Naive thymus-derived CD8-positive, alpha-beta T cell (primary cell): ENCODE measurements at places on chromosomes 3 and 15. TPM values are rescaled to one million over a fixed set of nuclear protein-coding genes. Genes with fewer than 3 reads are reported as not detected.

DNA sequence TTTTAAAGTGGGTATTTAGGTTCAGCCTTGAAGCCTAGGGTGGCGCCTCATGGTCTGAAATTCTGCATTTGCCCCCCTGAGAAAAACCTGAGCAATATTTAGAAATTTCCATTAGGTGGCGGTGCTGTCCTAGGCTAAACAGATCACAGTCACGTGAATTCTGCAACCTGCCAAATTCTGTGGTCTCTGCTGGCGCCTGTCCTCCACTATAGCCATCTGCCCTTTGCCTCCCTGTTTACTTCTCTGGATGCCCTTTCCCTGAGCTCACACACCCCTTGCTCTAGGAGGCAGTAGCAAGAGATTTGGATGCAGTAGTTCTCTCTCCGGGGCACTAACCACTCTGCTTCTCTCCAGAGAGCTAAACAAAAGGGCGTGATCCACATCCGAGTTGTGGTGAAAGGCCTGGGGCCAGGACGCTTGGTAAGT lies 9.1 kb downstream of the MRPS11 start:
- peaks cover 66% of the 10 kb centered on the region for H3K36me3 ChIP-seq
- no peak overlapping the region for H3K4me3 ChIP-seq
- no peak overlapping the region for H3K27ac ChIP-seq
- H3K27me3 ChIP-seq = no peaks in the 10 kb centered on the region
- no peaks in the 10 kb centered on the region for H3K4me1 ChIP-seq

- no peak overlapping the region for H3K27ac ChIP-seq
- H3K36me3 ChIP-seq = no peaks in the 10 kb centered on the region
- H3K27me3 ChIP-seq = peaks cover 9% of the 10 kb centered on the region
- no peak for DNase-seq
- H3K4me3 ChIP-seq = no peak overlapping the region
Measured at GRCh38 chr3:180284331-180285110, 247.8 kb upstream of the PEX5L start.

DNA sequence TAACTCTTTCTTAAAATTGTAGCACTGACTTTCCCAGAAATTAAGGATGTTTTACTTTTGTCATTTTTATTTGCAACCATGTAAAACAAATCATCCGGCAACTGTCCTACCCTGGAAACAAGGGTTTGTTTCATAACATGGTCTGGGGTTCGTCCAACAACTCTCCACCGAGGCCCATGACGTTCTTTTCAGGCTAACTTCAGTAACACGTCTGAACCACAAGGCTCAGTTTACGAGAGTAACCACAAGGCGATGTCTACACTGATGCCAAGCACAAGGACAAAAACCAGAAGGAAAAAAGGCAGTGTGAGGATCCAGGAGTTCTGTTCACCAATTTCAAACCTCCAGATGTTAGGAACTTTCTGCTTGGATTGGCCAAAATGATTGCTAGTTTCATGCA lies 546.1 kb downstream of the NTRK3 start:
- H3K27ac ChIP-seq = no peak overlapping the region
- H3K36me3 ChIP-seq = no peaks in the 10 kb centered on the region
- H3K4me1 ChIP-seq = no peaks in the 10 kb centered on the region

GRCh38 chr3:12578742-12579141 lies 21.9 kb downstream of the MKRN2 start:
- H3K4me1 ChIP-seq = peaks cover 8% of the 10 kb centered on the region
- no peak for DNase-seq
- H3K27ac ChIP-seq = no peak overlapping the region

- no peak overlapping the region for H3K27ac ChIP-seq
- H3K4me1 ChIP-seq = peaks cover 12% of the 10 kb centered on the region
- peaks cover 42% of the 10 kb centered on the region for H3K27me3 ChIP-seq
- no peaks in the 10 kb centered on the region for H3K36me3 ChIP-seq
Measured at GRCh38 chr3:14806641-14807263, 12.0 kb upstream of the FGD5 start.

DNA sequence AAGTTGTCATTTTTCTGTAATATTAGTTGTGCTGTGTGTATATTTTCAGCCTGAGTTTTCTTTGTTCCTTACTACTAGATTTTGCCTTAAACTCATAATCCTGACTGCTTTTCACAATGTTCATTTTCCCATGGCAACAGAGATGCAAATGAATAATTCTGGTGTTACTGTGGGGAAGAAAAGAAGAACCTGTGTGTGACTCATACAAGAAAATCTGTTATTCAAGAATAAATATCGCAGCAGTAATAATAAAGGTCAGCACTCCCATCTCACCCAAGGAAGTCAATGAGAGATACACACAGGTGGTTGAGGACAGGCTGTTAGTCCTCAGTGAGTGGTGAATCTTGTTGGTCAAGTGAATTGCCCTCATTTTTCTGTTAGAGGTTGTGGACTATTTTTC lies 656.6 kb upstream of the NAALADL2 start:
- no peak overlapping the region for H3K27ac ChIP-seq
- H3K4me1 ChIP-seq = no peaks in the 10 kb centered on the region
- H3K36me3 ChIP-seq = no peaks in the 10 kb centered on the region
- H3K27me3 ChIP-seq = no peaks in the 10 kb centered on the region

GRCh38 chr3:107928084-107928445 lies 162.8 kb downstream of the CD47 start:
- no peaks in the 10 kb centered on the region for H3K36me3 ChIP-seq
- peaks cover 2% of the 10 kb centered on the region for H3K27me3 ChIP-seq
- peak; percentile 10 for DNase-seq
- H3K27ac ChIP-seq = no peak overlapping the region
- peak overlapping the region; percentile 90 for H3K4me3 ChIP-seq
- H3K4me1 ChIP-seq = peaks cover 7% of the 10 kb centered on the region

- no peaks in the 10 kb centered on the region for H3K27me3 ChIP-seq
- H3K36me3 ChIP-seq = no peaks in the 10 kb centered on the region
- H3K27ac ChIP-seq = no peak overlapping the region
- no peak overlapping the region for H3K4me3 ChIP-seq
- DNase-seq = no peak
Measured at GRCh38 chr15:88482263-88482662, 14.8 kb downstream of the MRPS11 start.

- DNase-seq = no peak
- no peak overlapping the region for H3K4me3 ChIP-seq
- H3K27ac ChIP-seq = no peak overlapping the region
- peaks cover 5% of the 10 kb centered on the region for H3K4me1 ChIP-seq
Measured at GRCh38 chr3:183182732-183183610, 20.4 kb upstream of the LAMP3 start.

DNA sequence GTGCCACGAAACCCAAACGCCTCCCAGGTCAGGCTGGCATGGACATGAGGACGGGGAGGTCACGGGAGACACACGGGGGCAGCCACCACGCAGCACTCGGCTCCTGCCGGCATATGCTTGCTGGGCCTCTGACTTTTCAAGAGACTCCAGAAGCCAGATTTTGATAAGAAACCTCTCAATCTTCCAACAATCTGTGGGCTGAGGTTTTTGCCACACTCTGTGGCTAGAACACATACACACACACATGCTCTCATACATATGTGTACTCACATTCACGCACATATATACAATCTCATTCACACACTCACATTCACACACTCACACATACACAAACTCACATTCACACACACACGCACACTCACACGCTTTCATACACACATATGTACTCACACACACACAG lies 86.7 kb upstream of the LINGO1 start:
- peaks cover 25% of the 10 kb centered on the region for H3K27me3 ChIP-seq
- H3K36me3 ChIP-seq = no peaks in the 10 kb centered on the region
- no peak for DNase-seq
- H3K4me1 ChIP-seq = peaks cover 7% of the 10 kb centered on the region

DNA sequence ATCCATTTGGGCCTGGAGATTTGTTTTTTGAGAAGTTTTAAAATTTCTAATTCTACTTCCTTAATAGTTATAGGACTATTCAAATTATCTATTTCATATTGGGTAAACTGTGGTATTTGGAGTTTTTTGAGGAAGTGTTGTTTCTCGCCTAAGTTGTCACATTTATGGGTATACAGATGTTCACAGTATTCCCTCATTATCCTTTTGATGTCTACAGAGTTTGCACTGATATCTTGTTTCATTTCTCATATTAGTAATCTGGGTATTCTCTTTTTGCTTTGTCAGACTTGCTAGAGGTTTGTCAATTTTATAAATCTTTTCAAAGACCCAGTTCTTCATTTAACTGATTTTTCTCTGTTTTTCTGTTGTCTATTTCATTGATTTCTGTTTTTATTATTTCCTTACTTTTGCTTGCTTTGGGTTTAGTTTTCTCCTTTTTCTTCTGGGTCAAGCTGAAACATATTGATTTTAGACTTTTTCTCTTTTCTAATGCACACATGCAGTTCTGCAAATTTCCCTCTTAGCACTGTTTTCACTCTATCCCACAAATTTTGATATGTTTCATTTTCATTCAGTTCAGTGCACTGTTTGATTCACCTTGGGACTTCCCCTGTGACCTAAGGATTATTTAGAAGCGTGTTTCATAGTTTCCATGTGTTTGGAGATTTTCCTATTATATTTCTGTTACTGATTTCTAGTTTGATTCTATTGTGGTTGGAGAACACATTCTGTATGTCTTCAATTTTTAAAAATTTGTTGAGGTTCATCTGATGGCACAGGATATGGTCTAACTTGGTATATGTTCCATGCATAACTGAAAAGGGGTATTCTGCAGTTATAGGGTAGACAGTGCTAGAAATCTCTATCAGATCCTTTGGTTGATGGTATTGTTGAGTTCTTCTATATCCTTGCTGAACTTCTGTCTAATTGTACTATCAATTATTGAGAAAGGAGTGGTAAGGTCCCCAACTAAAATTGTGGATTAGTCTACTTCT lies 79.6 kb downstream of the SUMF1 start:
- H3K4me1 ChIP-seq = peaks cover 2% of the 10 kb centered on the region
- no peak overlapping the region for H3K27ac ChIP-seq
- H3K27me3 ChIP-seq = no peaks in the 10 kb centered on the region
- no peak for DNase-seq
- H3K36me3 ChIP-seq = peaks cover 9% of the 10 kb centered on the region

DNA sequence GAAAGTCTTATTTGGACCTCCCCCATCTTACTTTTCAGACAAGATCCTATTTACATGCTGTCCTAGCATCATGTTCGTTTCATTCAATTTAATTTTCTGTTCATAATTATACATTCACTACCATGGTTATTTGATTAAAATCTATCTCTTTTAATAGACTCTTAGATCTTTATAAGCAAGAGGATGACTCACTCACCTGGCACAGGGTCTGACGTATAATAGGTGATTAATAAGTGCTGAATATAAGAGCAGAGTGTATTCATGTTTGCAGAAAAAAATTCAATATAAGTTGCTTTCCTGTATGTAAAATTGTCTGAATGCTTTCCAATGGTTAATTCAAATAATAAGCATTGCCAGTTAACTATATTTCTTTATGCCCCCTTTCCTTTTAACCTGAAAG lies 165.5 kb upstream of the CBLB start:
- no peaks in the 10 kb centered on the region for H3K4me1 ChIP-seq
- H3K27me3 ChIP-seq = no peaks in the 10 kb centered on the region
- no peak overlapping the region for H3K4me3 ChIP-seq
- peaks cover 5% of the 10 kb centered on the region for H3K36me3 ChIP-seq

- no peak overlapping the region for H3K27ac ChIP-seq
- no peaks in the 10 kb centered on the region for H3K36me3 ChIP-seq
- DNase-seq = no peak
- no peaks in the 10 kb centered on the region for H3K4me1 ChIP-seq
Measured at GRCh38 chr15:40918146-40918798, 10.9 kb upstream of the DLL4 start.

DNA sequence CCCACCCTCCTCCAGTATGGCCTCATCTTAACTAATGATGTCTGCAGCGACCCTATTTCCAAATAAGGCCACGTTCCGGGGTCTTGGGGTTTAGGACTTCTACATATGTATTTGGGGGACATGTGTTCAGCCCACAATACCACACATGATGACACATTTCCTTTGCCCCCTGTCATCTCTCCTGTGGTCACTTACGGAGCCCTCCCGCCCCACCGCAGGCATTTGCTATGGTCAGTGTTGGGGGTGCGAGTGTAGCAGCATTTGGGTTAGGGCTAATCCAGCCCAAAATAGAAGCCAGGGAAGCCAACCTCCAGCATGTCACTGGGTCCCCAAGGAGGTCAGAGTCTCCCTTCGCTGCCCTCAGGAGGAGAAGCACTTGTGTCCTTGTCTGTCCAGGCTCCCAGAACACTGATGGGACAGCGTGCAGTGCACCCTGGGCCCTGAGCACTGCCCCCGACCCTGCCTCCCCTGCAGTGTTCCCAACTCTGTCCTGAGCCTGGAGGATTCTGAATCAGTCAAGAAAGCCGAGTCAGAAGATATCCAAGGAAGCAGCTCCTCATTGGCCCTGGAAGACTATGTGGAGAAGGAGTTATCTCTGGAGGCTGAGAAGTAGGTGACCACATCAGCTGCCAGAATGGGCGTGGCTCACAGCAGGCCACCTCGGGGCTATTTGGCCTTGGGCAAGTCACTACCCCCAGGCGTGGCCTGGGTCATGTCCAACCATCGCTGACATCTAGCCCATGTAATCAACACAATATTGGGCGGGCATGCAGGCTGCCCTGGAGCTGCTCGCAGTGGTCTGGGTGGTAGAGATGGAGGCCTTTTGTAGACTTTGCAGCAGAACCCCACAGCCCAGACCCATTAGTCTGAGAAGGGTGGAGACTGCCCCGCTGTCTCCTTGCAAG lies 46.9 kb upstream of the FGD5 start:
- no peaks in the 10 kb centered on the region for H3K27me3 ChIP-seq
- no peak overlapping the region for H3K27ac ChIP-seq
- no peak for DNase-seq
- no peaks in the 10 kb centered on the region for H3K4me1 ChIP-seq
- no peaks in the 10 kb centered on the region for H3K36me3 ChIP-seq

SEMA6D gene
- not detected for total RNA-seq

TIMMDC1 gene
- 72.9 TPM for total RNA-seq

RETNLB gene
- not detected for total RNA-seq

NCBP2 gene
- 86.4 TPM for total RNA-seq

SLC2A2 gene
- total RNA-seq = not detected

LRRC15 gene
- not detected for total RNA-seq
